ENCODE measurements at places on chromosomes 1 and 21. TPM values are rescaled to one million over a fixed set of nuclear protein-coding genes. Genes with fewer than 3 reads are reported as not detected.

The NCMAP gene
- total RNA-seq: not detected

The TCEA3 gene
- 0.54 TPM for total RNA-seq

The COL8A2 gene
- 0.06 TPM for total RNA-seq

The BOLA1 gene
- 2.4 TPM for total RNA-seq

The LCE1E gene
- total RNA-seq: not detected

The CCDC27 gene
- not detected for total RNA-seq

DNA sequence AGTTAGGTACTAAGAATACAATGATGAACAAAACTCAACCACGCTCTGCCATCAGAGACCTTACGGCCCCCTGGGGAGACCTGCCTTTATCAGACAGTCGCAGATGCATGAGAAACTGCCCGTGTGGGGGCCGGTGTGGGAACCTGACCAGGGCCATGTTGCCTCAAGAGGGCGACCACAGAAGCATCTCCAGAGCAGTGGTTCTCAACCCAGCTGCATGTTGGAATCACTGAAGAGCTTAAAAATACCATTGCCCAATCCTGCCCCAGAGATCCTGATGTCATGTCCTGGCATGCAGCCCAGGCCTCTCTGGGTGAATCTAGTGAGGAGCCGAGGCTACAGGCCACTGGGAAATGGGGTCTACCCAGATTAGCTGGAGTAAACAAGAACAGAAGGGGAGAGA is 108.7 kb downstream of the PRDM2 start:
- peak; percentile 13 for DNase-seq

- DNase-seq: no peak
Measured at GRCh38 chr1:184479435-184480167, 92.8 kb downstream of the C1orf21 start.

- peak; percentile 79 for DNase-seq
Measured at GRCh38 chr1:153538315-153538821, 2.4 kb downstream of the S100A5 start.

- DNase-seq: peak; percentile 63
Measured at GRCh38 chr1:27940297-27940696, 5.5 kb downstream of the SMPDL3B start.

- no peak for DNase-seq
Measured at GRCh38 chr1:84845357-84845756, 47.6 kb downstream of the LPAR3 start.

DNA sequence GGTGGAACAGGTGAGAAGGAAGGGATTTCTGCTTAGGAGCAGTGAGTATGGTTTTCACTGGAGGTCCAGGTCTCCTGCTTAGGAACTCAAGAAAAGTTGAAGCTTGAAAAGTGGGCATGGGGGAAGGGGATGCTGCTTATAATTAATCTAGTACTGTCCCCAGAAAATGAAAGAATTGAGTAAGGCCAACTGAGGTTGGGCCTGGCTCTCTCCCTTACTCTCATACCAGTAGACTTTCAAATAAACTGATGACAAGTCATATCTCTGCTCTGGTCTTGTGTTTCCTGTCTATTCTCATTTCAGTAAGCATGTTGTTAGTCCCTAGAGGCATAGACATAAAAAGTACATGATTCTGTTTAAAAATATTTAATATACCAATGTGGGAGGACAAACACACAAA is 26.4 kb downstream of the CD48 start:
- DNase-seq: no peak

- no peak for DNase-seq
Measured at GRCh38 chr1:153231363-153231762, 14.0 kb downstream of the PRR9 start.

- no peak for DNase-seq
Measured at GRCh38 chr1:78095593-78095992, 49.8 kb downstream of the GIPC2 start.

Measured in neural progenitor cell (in vitro differentiated cells).